Activated T-helper 2 cell treated with anti-CD3 and anti-CD28 coated beads, Interferon-gamma antibody, Interleukin-2, Interleukin-4, amounts not matched to agents 10 μg/mL and 5 μg/mL and 100 μg/mL, durations not matched to agents 14 hours and 24 hours and 36 hours (primary cell): ENCODE measurements at places on chromosomes 6 and 20. TPM values are rescaled to one million over a fixed set of nuclear protein-coding genes. Genes with fewer than 3 reads are reported as not detected.

The CLVS2 gene
- not detected in 2 replicates for total RNA-seq

The CCHCR1 gene
- 50.5 and 53.1 TPM in 2 replicates for total RNA-seq

The WFDC12 gene
- not detected in 2 replicates for total RNA-seq

The RIN2 gene
- not detected in 2 replicates for total RNA-seq
